Fibroblast of skin of left quadriceps (primary cell): ENCODE measurements at places on chromosomes 1 and 21.

GRCh38 chr1:153880962-153881361 is 41.8 kb downstream of the GATAD2B start:
- peak; percentile 92 for DNase-seq

DNA sequence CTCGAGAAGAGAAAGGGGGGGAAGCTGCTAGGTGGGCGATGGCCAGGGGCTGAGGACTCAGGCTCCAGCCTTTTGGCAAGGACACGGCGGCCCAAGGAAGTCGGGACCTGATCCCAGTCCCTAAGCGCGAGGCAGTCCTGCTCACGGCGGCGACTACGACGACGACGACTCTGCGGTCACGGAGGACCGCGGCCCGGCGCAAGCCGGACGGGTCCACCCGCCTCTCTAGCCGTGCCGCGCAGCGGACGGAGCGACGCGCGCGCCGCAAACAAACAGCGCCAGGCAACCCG is 401 bp downstream of the WNT9A start:
- no peak for DNase-seq

- no peak for DNase-seq
Measured at GRCh38 chr1:228046421-228047182, 35.9 kb upstream of the ARF1 start.

DNA sequence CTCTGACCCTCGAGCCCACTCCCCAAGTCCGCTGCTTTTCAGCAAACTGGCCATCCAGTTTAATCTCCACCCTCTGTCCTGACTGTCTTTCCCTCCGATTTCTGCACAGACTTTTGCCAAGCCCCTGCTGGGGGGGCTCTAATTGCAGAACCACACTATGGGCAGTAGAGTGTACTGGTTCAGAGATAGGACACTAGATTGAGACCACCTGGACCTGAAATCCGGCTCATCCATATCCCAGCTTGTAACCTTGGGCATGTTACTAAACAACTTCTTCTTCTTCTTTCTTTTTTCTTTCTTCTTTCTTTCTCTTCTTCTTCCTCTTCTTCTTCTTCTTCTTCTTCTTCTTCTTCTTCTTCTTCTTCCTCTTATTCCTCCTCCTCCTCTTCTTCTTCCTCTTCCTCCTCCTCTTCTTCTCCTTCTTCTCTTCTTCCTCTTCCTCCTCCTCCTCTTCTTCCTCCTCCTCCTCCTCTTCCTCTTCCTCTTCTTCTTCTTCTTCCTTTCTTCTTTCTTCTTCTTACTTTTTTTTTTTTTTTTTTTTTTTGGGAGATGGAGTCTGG is 7.7 kb downstream of the LRRC71 start:
- no peak for DNase-seq

DNA sequence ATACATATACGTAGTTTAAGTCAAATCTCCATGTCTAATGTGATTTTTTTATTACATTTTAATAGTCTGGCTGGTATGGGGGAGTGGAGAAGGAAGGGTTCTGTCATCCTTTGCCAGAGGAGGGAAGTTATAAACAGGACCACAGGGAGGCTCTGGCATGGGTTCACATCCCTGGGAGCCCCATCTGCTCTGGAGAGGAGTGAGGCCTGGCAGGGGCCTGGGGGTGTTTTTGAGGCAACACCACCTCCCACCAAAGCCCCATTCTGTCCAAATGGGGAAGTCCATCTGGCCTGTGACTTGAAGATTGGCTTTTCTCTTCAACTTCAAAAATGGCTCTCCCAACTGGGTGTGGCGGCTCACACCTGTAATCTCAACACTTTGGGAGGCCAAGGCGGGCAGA is 15.8 kb downstream of the DISP3 start:
- DNase-seq = no peak

GRCh38 chr1:186715887-186716809 is 35.9 kb upstream of the PTGS2 start:
- no peak for DNase-seq

DNA sequence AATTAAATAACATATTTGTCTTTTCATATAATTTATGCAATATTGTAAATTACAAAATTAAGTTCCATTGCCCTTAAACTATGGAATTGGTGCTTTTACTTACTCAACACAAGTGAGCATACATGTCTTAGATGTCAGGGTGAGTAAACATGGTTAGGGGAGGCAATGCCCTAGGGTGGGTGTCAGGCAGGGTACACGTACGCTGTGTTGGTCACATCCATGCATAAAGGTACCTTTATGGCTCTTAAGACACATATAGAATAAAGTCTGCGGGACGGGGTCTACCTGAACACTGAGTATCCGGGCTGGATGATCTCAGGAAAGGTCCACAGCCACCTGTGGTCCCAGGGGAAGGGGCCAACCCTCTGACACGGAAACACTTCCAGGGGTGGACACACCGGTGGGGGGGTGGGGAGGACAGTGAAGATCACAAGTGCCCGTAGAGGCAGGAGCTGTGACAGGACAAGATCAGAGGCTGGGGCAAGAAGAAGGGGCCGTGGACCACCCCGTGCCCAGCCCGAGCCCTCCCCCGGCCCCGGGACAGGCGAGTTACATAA is 720 bp downstream of the LIN9 start:
- DNase-seq = no peak

- no peak for DNase-seq
Measured at GRCh38 chr1:46547481-46548383, 3.7 kb downstream of the KNCN start.

- no peak for DNase-seq
Measured at GRCh38 chr1:58477390-58477789, 69.1 kb downstream of the OMA1 start.

- no peak for DNase-seq
Measured at GRCh38 chr1:21510113-21510493, 880 bp downstream of the ALPL start.

GRCh38 chr1:177820213-177820612 is 149.6 kb downstream of the SEC16B start:
- no peak for DNase-seq

DNA sequence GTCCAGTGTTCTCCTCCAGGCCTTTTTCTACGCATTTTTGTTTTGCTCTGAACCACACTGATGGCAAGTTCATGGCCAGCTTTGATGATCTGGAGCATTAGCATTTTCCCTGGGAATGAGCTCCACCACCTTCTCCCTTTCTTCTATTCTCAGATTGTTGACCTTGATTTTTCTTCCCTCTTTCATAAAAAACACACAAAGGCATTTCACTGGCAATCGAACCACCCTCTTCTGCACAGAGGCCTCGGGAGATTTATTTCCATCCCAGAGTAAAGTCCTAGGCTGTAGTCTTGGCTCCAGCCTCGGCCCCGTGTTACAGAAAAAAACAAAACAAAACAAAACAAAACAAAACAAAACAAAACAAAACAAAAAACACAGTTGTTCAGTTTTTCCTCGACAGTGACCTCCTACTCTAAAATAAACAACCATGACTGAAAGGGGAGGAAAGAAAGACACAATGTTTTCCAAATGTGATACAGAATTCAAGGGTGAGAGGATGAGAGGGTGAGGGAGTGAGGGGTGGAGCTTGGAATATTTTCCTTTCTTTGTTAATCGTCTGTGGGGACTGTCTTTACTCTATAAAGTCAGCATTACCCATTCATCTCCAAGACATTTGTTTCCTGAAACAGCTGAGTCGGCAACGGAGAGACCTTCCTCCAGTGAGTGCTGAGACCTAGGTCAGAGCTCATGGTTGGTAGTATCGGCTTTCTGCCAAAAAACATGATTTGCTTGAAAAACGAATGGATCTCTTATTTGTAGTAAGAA is 29.8 kb upstream of the RNF186 start:
- DNase-seq = no peak

DNA sequence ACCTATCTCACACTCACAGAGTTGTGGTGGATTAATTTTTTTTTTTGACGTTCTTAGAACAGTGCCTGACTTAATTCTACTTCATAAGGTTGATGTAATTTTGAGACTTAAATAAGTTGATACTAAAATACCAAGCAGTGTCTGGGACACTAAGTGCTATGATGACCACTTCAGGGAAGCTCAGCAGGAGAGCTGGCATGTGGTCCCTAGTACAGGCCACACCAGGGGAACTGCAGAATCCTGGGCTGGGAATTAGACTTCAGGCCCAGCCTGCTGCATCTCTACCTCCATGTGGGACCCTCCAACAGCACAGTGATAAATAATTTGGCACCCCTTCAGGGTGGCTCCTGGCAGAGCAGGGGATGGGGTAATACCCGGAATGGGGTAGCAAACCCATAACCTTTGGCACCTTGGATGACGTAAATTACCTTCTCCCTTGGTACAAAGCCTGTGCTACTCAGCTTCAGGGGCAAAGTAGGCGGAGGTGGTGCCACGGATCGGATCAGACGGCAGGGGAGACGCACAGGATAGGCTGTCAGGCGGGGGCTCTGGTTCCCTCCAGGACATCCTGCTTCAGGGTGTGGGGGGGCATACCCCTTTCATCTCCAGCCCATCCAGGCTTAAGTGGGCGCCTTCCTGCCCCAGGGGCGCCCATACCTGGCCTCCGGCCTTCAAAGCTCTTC is 4.8 kb downstream of the MFSD2A start:
- no peak for DNase-seq

GRCh38 chr1:70627910-70628309 is 216.8 kb downstream of the CTH start:
- no peak for DNase-seq

DNA sequence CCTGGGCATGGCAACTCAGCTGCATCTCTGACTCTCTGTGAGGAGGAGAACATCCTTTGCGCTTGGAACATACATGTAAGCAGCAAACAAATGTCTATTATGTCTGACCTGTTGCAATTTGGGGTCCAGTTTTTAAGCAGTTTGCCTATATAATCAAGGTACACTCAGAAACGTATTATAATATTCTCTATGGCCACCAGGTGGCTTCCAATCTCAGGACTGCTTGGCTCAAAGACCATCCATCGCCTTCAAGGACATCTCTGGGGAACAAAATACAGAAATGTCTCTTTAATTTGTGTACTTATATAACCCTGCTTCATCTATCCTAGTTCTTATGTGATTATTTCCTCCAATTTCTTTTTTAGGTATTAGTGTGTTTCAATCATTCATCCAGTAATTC is 227.2 kb downstream of the OLFM3 start:
- DNase-seq = no peak

- DNase-seq = peak; percentile 64
Measured at GRCh38 chr1:201774224-201774982, 54.6 kb upstream of the IPO9 start.

GRCh38 chr1:69858534-69858933 is 290.8 kb downstream of the LRRC7 start:
- no peak for DNase-seq

DNA sequence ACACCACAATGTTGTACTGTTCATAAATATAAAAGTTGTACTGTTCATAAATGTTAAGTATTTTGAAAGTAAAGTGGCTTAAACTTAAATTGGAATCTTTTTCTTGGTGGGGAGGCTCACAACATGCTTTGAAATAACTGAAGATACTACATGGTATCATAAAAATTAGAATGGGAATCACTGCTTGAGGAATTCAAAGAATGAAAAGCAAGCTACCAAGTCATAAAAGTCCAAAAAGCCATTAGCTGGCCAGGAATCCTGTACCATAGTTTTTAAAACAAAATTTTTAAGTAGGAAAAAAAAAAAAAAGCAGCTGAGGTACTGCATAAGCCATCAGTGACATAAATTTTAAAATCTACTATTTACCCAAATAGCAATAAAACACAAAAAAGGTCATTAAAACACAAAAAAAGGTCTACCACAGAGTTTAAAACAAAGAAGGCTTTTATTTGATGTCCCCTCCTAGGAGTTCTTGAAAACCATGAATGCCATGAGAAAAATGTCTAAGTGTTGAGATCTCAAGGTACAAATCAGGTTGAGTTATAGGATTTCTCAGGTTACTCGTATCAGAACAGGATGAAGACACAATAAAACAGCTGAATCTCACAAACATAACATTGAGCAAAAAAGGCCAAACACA is 8.6 kb downstream of the ZZZ3 start:
- no peak for DNase-seq

- DNase-seq = peak; percentile 75
Measured at GRCh38 chr1:63713627-63714481, 60.0 kb upstream of the ROR1 start.

- no peak for DNase-seq
Measured at GRCh38 chr1:151606857-151607256, 5.0 kb upstream of the SNX27 start.

DNA sequence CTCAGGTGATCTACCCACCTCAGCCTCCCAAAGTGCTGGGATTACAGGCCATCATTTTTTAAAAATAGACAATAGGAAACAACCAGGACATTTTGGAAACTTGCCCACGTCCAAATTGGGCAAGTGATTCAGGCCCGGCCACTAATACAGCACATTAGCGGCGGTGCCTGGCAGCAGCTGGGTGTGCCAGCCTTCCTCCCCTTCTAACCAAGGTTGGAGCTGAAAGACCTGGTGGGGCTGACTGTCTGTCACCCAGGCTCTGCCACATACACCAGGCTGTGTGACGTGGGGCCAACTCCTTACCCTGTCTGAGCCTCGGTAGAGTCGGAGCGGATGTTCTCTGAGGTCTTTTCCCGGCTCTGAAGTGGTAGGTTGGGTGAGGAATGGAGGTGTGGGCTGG is 29.6 kb upstream of the TMEM51 start:
- DNase-seq = no peak

DNA sequence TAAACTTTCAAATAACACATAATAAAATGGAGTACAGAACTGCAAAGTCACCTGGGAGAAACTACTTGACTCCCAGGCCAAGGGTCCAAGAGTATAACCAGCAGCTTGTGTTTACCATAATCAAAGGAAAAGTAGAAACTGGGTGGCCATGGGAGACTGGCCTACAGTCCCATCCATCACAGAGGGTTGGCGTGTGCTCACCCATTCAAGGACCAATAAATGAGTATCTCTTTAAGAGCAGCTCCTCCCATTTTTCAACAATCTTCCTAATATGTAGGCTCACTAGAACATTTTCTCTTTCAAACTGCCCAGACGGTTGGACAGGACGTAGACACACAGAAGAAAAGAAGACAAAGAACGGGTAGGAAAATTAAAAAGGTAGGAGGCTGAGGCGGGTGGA is at the start of gene FMO3:
Gene FMO3, plus strand, starts transcription at position 302 of the 400 bp plus-strand sequence. CDS start 1,754 bp downstream, outside the sequence.
- no peak for DNase-seq

GRCh38 chr1:206729050-206729449 is 41.5 kb upstream of the IL19 start:
- DNase-seq = no peak
